ENCODE measurements at places on chromosomes 1 and 21.

DNA sequence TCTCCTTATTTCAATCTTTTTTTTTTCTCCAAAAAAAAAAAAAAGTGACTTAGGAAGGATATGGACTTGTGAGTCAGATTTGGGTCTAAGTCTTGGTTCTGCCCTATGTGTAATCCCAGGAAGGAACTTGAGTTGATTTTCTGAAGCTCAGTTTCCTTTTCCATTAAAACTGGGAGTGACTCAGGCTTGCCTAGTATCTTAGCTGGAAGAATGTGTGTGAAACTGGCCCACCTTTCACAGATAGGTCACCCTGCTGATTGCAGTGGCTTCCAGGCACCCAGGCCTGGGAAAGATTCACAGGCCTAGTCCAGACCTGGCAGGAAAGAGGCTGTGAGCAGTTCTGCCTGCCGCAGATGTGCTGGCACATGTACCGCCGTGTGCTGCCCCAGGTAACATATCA lies 218.3 kb upstream of the HOOK1 start:
- DNase-seq: peak; percentile 43

DNA sequence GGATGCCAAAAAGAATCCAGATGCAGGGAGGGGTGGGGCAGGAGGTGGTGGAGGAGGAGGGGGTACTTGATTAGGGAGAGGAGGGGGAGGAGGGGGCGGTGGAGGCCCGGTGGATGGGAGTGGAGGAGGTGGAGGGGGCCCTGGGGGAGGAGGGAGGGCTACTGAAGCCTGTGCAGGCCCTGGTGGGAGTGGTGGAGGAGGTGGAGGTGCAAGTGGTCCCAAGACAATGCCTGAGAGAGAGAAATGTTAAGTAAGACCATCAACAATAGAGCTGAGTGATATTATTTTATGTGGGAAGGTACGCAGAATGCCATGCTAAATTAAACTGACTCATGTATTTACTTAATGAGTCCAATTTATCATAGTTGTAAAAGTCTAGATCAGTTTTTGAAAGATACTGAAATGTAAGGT lies 86.8 kb upstream of the LBR start:
- DNase-seq: no peak

DNA sequence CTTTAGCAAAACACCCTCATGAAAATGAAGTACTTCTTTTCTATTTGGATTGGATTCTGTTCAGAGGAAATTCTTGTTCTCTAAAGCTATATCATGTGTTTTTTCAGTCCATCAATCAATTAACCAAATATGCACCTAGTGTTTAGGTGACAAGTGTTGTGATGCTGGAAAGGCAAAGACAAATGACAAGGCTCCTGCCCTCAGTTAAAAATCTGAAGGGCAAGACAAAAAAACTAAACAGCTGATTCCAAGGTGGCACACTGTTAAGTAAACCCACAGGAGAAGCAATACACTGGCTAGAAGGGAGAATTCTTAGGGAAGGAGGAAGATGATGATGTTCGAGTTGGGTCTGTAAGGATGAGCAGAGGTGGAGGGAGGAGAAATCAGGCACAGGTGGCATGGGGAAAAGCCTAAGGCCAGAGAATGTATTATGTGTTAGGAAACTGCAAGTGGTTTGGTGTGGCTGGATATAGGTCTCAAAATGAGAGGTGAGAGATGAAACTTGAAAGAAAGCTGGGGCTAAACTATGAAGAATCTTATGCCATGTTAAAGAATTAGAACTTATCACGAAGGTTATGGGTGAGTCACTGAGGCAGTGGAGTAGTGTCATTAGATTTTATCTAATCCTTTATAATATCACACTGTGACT lies 51.8 kb upstream of the GFI1 start:
- DNase-seq: no peak

- DNase-seq: peak; percentile 31
Observed at GRCh38 chr1:28329395-28330153, 734 bp downstream of the MED18 start.

DNA sequence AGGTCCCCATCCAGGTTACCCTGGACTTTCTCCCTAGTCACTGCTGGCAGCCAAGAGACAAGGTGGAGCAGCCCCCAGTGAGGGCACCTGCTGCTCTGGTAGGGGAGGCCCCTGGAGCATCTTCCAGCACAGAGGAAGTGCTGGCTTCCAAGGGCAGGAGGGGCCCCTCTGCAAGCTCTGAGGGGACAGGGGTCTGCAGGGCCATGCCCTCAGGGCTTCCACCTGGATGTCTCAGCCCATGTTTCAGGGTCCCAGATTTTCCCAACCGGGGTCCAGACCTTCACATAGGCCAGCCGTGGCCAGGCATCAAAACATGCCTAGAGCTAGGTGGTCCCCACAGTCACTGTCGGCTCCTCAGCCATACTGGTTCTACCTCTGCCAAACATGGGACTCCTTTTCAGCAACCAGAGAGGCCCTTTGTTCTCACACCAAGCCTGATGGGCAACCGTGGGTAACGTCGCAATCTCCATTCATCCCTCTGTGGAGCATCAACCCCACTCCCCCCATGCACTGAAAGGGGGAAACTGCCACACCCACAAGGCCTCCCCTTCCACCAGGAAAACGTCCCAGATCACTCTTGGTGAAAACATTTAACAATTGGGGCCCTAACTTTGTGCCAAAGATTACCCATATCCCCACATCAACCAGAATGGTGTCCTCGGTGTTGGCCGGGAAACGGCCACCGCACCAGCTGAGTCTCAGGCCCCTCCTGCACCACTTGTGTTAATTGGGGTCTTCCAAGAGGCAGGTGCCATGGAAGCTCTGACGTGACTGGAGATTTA lies 1.9 kb upstream of the COL6A2 start:
- DNase-seq: no peak

Measured in pancreas (tissue), 10 donors.